ENCODE measurements at places on chromosomes 2 and 18.

DNA sequence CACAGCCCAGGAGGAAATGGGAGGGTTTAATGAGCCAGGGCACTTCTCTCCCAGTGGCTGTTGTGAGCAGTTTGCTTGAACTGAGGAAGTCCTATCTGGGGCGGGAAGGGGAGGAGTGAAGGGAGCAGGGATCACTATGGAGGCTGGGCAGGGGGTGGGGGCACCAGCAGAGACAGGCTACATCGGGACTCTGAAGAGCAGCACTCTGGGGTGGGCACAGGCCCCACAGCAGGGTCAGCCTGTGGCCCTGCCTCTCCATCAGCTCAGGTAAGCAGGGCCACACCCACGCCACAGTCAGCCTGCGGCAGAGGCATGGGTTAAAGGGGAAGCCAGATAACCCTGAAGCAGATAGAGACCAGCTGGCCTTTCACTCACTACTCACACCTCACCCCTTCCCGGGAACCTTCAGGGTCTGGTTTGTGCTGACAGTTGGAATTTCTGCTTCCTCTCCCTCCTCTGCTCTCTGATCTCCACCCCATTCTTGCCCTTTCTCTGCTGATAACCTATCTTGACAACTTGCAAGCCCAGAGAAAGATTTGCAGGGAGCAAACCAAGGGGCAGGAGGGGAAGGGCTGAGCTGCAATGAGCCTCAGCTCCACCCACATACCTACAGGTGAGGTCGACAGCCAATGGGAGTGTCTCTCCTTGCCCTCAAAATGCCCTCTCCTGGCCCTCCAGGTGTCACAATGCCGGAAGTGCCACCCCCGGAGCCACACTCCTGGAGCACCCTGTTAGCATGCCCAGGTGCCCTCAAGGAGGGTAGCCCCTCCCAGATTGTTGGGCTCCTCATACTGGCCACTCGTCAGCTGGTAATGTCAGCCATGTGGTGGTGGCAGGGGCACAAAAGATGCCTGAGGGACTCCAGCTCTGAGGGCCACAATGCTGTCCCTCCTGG, 3.7 kb downstream of the SIGLEC15 start:
- DNase-seq: no peak

DNA sequence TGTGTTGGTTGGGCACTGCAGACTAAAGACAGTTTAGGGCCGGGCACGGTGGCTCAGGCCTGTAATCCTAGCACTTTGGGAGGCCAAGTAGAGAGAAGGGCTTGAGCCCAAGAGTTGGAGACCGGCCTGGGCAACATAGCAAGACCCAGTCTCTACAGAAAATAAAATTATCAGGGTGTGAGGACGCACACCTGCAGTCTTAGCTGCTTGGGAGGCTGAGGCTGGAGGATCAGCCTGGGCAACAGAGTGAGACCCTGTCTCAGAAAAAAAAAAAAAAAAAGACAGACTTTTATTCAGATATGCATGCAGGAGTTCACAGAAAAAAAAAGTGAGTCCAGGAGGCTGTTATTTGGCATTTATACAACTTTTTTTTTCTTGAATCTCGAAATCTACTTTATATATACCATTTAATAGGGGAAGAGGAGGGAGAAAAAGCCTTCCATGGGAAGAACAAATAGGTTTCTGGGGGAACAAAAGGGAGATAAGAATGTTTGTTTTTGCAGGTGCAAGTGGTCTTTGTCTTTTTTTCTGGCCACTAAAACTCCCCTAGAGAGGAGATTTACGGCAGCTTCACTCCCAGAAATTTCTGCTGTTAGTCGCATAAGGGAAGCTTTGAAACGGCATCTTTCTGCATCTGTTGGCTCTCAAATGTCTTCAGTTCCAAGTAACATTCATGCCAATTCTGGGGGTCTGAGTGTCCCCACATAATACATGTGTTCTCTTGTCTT, 4.1 kb upstream of the MSH6 start:
- no peak for DNase-seq

DNA sequence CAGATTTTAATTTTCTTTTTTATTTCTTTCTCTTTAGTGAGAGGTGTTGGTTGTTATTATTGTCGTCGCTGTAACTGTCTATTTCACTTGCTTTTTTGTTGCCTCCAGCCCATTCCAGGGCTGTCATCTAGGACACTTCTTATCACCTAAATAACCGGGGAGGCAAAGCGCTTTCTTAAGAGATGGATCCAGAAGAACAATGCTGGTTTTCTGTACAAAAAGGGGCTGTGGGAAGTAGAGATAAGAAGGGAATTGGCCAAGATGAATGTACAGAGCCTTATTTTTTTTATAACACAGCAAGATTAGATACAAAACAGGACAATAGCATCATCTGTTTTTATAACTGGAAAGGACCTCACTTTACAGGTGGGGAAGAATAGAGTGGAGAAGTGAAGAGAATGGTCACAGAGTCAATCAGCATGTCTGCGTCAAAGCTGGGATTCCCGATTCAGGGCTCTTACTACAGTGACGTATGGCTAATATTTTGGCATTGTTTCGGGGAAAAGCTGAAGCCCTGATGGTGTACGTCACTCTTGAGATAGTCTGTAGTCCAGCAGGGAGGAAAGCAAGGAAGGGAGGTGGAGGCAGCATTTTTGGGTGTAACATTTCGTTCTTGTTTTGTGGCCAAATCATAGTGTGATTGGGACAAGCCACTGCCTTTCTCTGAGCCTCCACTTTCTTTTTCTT, 23.2 kb downstream of the IL1B start:
- DNase-seq: no peak

DNA sequence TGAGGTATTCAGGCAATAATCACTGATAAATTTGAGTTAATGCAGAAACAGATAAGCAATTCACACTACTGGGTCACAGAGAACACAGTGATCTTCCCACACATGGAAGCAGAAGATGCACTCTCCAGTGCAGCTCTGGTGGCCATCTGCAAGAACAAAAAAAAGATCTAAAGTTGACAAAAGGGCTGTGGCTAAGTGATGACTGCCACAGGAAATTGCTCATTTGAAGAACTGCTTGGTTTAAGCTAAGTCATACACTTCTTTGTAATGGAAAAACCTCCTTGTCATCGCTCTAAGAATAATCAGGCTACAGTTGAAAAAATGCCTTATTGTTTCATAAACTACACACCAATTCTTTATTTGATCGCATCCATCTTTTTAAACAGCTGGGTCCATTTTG, 115.1 kb downstream of the DTNB start:
- DNase-seq: no peak

DNA sequence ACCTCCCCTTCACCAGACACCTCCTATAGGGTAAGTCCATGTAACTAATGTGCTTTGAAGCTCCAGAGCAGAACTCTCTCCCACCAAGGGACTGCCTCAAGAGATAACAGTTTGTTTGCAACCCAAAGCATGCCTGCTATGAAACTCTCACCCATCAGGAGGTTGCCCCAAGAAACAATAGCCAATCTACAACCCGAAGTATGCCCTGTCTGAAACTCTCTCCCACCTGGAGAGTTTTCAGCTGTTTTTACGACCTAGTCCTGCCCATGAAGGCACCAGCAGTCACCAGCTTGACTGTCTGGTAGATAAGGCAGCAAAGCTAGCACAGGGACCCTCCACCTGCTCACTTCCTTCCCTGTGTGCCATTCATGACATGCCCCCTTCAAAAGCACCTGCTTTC, 533.9 kb upstream of the CRIM1 start:
- no peak for DNase-seq

All from DMS79 treated with DMSO at 0.1 percent for 48 hours (cell line).